ENCODE measurements at places on chromosomes 3 and 15.

DNA sequence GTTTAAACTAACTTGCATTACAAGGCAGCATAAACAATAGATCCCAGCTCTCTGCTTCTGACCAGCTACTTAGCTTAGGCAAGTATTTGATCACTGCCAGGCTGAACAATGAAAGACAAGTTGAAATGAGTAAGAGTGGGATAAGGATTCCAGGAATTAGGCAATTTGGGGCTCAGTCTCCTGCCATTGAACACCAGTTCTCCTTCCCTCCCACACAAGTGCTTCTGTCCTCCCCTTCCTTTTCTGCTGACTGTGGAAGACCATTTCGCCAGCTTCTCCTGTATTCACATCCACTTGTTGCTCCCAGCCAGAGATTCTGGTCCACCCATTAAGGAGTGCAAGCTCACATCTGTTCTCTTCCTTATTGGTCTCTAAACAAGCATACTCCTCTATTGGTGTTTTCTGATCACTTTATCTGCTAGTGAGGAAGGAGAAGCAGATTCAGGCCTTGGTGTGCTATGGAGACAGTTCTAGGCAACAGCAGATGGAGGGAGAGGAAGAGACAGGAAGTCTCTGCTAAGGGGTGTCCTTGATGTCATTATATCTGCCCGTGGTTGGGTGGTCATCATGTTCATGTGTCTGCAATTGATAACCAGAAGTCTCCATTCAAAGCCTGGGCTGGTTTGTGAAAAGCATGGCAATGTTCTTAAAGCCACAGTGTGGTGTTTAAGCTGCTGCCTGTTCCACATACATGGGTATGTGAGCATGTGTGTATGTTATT is 121.5 kb downstream of the PLCL2 start:
- no peak for DNase-seq

- no peak for DNase-seq
Measured at GRCh38 chr3:37934631-37935289, 55.8 kb upstream of the VILL start.

GRCh38 chr3:132283916-132284405 is 33.2 kb upstream of the ACP3 start:
- no peak for DNase-seq

DNA sequence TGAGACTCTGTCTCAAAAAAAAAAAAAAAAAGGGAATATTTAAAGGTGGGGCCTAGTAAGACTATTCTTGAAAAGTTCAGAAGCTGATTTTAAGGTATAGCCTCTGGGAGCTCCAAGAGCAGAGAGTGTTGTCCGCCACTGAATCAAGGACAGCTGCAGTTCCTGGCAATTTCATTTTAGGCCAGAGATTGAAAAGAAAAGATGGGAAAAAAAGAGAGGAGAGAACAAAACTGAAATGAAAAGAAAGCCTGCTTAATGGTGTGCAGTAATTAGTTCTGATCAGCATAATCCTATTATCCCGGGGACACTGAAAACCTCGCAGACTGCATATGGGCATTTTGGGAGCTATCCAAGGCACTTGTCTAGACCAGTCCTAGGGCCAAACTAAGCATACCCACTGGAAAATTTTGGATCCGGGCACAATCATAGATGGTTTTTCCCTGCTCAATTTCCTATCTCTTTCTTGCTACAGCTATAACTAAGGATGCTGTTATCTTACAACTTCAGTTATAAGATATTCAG is 43.2 kb downstream of the EHHADH start:
- no peak for DNase-seq

GRCh38 chr3:35484929-35485530 is 154.3 kb upstream of the ARPP21 start:
- no peak for DNase-seq

DNA sequence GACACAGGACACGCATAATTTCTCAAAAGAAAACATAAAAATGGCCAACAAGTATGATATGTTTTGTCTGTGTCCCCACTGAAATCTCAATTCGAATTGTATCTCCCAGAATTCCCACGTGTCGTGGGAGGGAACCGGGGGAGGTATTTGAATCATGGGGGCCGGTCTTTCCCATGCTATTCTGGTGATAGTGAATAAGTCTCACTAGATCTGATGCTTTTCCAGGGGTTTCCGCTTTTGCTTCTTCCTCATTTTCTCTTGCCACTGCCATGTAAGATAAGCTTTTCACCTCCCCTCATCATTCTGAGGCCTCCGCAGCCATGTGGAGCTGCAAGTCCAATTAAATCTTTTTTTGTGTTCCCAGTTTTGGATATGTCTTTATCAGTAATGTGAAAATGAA is 12.1 kb upstream of the POU1F1 start:
- DNase-seq, result no peak

DNA sequence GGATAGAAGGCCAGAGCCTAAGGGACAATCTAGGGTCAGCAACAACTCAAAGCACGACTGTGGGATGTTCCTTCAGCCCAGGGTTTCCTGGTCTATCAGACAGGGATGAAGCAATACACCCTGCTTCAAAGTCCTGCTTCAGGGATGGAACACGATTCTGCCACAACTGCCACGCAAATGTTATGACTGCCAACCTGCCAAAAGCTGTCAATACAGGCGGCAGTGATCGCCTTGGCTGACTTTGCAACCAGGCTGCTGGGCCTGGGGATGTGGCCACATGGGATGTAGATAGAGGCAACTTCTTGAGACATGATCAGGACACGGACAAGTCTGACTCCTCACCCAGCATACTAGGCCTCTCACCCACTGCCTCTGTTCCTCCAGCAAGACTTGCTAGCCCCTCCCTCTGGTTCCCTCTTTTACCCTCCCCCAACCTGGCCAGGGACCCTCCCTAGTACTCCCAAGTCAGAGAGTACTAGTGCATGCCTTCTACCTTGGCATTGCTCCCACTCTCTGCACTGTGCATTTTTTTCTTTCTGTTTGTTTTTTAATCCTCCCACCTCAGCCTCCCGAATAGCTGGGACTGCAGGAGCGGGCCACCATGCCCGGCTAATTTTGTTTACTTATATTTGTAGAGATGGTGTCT is 7.6 kb downstream of the CCDC12 start:
- DNase-seq, result no peak

DNA sequence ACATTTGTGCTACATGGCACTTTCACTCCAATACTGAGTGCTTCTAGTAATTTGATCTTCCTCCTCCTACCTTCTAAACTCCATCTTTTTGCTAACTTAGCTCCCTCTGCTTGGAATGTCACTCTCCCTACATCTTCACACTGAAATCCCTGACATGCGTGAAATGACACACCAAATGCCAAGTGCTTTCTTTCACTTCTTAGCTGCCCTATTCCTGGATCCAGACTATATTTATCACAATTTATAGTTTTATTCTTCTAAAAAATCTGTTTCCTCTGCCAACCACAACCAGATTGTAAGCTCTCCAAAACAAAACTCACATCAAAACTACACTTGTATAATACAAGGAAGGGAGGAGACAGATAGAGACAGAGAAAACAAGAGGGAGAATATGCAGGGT is 387.3 kb downstream of the FGF12 start:
- no peak for DNase-seq

- no peak for DNase-seq
Measured at GRCh38 chr3:153372326-153372725, 210.3 kb downstream of the RAP2B start.

DNA sequence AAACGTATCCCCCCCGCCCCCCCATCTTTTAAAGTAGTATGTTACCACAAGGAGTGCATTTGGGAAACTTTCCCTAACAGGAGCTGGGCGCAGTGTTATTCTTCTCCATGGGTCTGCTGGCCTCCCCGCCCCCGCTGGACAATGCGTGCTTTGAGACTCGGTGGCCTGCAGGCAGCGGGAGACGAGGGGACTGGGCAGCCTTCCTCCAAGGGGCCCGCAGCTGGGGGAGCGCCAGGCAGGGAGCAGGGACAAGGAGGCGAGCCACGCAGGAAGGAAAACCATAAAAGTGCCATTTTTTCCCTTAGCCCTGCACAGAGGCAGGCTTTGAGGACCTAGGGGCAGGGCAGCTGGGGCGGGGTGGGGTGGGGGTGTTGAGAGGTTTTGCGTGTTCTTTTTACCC is 14.1 kb downstream of the SOX2 start:
- DNase-seq, result no peak

DNA sequence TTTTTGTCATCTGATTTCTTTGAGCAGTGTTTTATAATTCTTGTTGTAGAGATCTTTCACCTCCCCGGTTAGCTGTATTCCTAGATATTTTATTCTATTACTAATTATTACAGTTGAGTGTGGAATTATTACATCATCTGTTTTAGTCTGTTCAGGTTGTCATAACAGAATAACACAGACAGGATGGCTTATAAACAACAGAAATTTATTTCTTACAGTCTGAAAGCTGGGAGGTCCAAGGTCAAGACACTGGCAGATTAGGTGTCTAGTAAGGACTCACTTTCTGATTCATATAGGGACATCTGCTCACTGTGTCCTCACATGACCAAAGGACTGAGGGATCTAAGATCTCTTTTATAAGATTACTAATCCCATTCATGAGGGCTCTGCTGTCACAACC is 121.3 kb upstream of the THBS1 start:
- no peak for DNase-seq

- DNase-seq, result no peak
Measured at GRCh38 chr3:55639143-55639542, 152.0 kb upstream of the WNT5A start.

DNA sequence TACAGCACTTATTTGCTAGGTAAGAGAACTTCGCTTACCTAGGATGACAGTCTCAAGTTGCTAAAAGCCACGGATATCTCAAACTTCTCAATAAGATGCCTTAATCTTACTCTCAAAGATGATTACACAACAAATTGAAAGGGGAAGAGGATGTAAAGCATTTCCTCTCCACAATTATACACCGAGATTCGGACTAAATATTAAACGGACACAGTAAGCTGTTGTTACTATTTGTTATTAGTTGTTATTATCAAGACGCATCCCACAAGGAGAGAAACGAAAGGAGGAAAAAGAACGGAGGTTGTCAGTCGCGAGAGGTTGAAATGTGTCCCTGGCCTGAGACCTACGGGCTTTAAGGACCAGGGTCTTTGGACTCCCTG is 660 bp downstream of the ZNF106 start:
- no peak for DNase-seq

DNA sequence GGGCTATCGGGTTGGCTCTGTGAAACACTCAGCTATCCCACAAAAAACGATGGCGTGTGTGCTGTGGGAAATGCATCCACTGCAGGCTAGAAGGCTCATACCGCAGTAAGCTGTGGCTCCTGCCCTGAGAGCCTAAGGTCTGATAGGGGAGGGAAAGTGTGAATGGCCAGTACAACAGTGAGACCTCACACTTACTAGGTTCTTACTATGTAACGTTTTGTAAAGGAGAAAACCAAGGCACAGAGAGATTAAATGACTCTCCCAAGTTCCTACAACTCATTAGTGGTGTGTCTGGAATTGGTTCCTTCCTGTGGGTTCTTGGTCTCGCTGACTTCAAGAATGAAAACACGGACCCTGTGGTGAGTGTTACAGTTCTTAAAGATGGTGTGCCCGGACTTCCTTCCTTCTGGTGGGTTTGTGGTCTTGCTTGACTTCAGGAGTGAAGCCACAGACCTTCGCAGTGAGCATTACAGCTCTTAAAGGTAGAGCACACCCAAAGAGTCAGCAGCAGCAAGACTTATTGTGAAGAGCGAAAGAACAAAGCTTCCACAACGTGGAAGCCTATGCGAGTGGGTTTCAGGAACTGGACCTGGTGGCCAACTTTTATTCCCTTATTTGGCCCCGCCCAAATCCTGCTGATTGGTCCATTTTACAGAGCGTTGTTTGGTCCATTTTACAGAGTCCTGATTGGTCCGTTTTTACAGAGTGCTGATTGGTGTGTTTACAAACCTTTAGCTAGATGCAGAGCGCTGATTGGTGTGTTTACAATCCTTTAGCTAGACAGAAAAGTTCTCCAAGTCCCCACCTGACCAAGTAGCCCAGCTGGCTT is 161.7 kb downstream of the POLR2M start:
- no peak for DNase-seq

GRCh38 chr3:128348805-128349531 is 117.7 kb downstream of the DNAJB8 start:
- DNase-seq, result no peak

- DNase-seq, result no peak
Measured at GRCh38 chr3:182644013-182644412, 149.3 kb upstream of the ATP11B start.

DNA sequence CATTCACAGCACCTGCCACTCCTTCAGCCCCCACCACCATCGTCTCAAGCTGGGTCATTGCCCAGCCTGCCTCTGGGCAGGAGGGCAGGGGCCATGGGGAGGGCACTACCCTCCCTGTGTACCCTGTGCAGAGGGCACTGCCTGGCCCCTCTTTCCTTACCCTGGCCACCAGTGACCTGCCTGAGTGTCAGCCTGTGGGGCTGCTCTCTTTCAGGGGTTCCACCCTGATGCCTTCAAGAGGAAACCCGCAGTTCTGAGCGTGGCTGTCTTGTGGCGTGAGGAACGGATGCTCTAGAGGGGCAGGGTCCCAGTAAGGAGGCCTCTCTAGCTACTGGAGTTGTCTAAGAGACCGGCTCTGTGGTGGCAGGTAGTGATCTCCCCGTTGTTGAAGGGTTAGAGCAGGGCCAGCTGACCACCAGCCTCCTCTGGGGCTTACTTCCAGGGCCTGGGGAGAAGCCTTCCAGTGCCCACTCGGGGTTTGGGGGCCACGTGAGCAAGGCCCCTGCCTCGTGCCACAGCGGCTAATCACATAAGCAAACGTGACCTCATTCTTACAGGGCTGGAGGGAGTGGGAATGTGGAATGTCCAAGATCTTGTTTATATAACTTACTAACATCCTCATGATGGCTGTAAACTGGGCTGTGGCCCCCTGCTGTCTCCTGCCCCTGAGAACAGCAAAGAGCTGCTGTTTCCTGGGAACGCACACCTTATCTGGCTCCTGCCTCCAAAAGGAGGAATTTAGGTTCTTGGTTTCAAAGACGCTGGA is 31.4 kb upstream of the SEC13 start:
- no peak for DNase-seq

DNA sequence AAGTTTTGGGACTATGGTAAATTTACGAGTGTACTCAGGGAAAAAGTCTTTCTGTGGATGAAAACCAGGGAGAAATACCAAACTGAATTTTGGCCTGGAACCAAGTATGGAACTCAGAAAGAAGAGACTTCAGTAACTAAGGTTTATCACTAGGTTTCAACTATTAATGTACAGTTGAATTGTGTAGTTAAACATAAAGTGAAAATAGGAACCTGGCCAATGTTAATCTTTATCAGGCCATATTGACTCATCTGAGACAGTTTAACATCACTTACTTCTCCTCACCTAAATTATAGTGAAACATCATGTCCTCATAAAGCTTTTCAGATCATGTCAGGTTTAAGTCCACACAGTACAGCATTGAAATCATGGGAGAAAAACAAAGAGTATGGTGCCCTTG is 197.7 kb downstream of the LSAMP start:
- DNase-seq, result no peak

DNA sequence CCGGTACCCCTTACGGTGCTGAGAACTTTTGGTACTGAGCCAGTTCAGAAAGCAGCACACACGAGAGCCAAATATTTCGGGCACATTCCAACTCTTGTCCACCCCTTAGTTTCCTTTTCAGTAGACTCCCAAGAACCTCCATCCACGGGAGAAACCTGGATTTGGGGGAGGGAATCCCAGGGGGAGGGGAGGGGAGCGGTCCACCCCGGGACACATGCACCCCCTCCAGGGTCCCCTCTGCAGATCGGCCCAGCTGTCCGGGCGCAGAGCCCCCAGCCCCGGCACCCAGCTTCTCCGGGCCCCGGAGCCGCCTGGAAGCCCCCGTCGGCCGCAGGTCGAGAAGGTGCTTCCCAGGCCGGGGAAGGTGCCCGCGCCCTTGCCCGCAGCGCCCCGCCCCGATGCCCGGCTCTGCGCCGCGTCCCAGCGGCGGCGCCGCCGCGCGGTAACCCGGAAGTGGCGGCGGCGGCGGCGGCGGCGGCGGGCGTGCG is 455 bp upstream of the ABHD17C start:
- DNase-seq, result peak; percentile 69

GRCh38 chr3:124928333-124929202 is 6.0 kb downstream of the MUC13 start:
- DNase-seq, result peak; percentile 63

All from right cardiac atrium (tissue), 5 donors.